Breast epithelium (tissue), 4 donors: ENCODE measurements at places on chromosomes 3 and 15. TPM values are rescaled to one million over a fixed set of nuclear protein-coding genes. Genes with fewer than 3 reads are reported as not detected.
A peak's percentile ranks its signal among the peaks of the same experiment; 100 is the strongest.

- DNase-seq = no peak
- no peaks in the 10 kb centered on the region for H3K27me3 ChIP-seq
- no peaks in the 10 kb centered on the region for H3K4me1 ChIP-seq
- H3K27ac ChIP-seq = no peak overlapping the region
Observed at GRCh38 chr3:88219138-88219792, 69.5 kb downstream of the C3orf38 start.

GRCh38 chr3:161236240-161236639 lies 15.1 kb downstream of the NMD3 start:
- H3K27me3 ChIP-seq = no peaks in the 10 kb centered on the region
- H3K4me3 ChIP-seq = no peak overlapping the region
- no peaks in the 10 kb centered on the region for H3K36me3 ChIP-seq
- DNase-seq = no peak
- H3K4me1 ChIP-seq = no peaks in the 10 kb centered on the region

DNA sequence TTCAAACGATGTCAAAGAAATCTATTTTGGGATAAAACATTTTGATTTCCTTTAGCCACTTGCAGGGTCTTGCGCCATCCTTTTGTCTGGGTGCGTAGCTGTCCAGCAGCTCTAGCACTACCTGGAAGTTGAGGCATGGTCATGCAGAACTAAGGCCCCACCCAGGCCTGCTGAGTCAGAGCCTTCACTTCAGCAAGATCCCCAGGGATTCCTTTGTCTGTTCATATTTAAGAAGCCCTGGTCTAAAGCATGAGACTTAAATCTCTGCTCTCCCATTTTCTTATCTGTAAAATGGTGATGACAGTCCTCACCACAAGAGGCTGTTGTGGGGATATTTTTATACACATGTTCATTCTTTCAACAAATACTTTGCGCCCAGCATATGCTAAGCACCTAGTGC lies 99.0 kb upstream of the CTDSPL start:
- no peaks in the 10 kb centered on the region for H3K4me1 ChIP-seq
- no peaks in the 10 kb centered on the region for H3K27me3 ChIP-seq
- no peak for DNase-seq
- no peak overlapping the region for H3K4me3 ChIP-seq

DNA sequence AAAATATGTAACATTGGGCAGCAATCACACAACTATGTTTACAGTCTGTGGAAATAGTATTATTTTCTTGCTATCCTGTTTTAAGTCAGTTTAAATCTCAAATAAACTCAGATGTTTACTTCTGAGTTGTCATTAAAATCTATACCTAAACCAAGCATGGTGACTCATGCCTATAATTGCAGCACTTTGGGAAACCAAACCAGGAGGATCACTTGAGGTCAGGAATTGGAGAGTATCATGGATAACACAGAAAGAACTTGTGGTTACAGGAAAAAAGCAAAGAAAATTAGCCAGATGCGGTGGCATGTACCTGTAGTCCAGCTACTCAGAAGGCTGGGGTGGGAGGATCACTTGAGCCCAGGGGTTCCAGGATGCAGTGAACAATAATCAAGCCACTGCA lies 631.6 kb upstream of the EPHA6 start:
- H3K36me3 ChIP-seq = no peaks in the 10 kb centered on the region
- H3K27ac ChIP-seq = no peak overlapping the region
- DNase-seq = no peak
- H3K4me1 ChIP-seq = no peaks in the 10 kb centered on the region

DNA sequence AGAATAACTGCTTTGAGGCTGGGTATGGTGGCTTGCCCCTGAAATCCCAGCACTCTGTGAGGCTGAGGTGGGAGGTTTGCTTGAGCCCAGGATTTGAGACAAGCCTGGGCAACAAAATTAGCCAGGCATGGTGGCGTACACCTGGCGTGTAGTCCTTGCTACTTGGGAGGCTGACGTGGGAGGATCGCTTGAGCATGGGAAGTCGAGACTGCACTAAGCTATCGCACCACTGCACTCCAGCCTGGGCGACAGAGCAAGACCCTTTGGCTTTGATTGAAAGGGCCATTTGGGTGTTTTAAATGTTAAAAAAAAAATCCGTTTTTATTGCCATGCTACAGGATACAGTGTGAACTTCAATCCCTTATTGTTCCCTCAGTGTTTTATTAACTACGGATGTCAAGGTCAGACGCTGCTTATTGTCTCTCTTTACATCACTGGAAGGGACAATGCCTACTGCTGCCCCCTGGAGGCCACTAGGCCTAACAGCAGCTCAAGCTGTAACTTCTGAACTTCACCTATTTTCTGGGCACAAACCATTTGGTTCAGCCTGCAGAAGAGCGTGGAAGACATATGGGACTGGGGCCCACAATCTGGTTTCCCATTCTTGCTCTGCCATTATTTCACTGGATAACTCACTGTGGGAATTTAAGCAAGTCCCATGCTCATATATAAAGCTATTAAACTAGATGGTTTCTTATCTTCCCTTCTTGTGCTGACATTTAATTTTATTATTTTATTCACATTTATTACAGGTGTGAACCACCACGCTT lies 15.3 kb upstream of the IREB2 start:
- H3K27ac ChIP-seq = no peak overlapping the region
- DNase-seq = peak; percentile 63
- H3K4me1 ChIP-seq = no peaks in the 10 kb centered on the region
- H3K4me3 ChIP-seq = no peak overlapping the region
- no peaks in the 10 kb centered on the region for H3K27me3 ChIP-seq
- H3K36me3 ChIP-seq = no peaks in the 10 kb centered on the region

- peaks cover 7% of the 10 kb centered on the region for H3K4me1 ChIP-seq
- H3K27me3 ChIP-seq = no peaks in the 10 kb centered on the region
- H3K36me3 ChIP-seq = no peaks in the 10 kb centered on the region
- H3K4me3 ChIP-seq = peak overlapping the region; percentile 56
Observed at GRCh38 chr3:195907684-195907933, 742 bp downstream of the TNK2 start.

Gene ITIH1
- total RNA-seq = not detected

DNA sequence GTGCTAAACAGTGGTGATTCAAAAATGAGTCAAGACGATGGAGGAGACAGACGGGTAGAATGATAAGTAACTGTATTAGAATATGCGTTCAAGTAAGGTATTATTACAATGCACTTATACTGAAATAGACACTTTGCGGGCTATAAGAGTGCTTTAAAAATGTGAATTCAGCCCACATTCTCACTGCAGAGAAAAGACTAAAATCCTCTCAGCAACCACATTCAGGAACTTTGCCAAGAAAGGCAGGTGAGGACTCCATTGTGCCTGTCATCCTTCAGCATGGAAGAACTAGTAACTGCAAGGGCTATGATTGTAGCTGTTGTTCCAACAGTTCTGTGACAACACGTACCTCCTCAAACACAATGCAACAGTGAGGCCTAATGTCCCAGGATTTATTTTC lies 272.0 kb downstream of the RORA start:
- H3K36me3 ChIP-seq = no peaks in the 10 kb centered on the region
- peaks cover 3% of the 10 kb centered on the region for H3K4me1 ChIP-seq

DNA sequence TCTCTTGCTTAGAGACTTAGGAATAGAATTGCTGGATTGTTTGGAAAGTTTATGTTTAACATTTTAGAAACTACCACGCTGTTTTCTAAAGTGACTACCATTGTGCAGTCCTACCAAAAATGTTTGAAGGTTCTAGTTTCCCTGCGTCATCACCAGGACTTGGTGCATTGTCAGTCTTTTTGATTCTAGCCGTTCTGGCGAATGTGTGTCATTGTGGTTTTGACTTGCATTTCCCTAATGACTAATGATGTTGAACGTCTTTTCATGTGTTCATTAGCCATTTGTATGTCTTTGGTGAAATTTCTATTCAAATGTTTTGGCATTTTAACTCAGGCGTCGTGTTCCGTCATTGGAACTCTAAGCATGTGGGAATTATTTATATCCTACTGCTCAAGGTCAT lies 58.0 kb downstream of the CHD2 start:
- H3K27ac ChIP-seq = no peak overlapping the region
- H3K36me3 ChIP-seq = peaks cover 28% of the 10 kb centered on the region
- no peaks in the 10 kb centered on the region for H3K4me1 ChIP-seq
- H3K4me3 ChIP-seq = no peak overlapping the region
- no peaks in the 10 kb centered on the region for H3K27me3 ChIP-seq
- DNase-seq = no peak

Gene ATP13A5
- not detected for total RNA-seq

- H3K4me1 ChIP-seq = no peaks in the 10 kb centered on the region
- no peak overlapping the region for H3K4me3 ChIP-seq
- no peak for DNase-seq
- no peaks in the 10 kb centered on the region for H3K36me3 ChIP-seq
Observed at GRCh38 chr15:101100593-101101442, 151.0 kb downstream of the CHSY1 start.

DNA sequence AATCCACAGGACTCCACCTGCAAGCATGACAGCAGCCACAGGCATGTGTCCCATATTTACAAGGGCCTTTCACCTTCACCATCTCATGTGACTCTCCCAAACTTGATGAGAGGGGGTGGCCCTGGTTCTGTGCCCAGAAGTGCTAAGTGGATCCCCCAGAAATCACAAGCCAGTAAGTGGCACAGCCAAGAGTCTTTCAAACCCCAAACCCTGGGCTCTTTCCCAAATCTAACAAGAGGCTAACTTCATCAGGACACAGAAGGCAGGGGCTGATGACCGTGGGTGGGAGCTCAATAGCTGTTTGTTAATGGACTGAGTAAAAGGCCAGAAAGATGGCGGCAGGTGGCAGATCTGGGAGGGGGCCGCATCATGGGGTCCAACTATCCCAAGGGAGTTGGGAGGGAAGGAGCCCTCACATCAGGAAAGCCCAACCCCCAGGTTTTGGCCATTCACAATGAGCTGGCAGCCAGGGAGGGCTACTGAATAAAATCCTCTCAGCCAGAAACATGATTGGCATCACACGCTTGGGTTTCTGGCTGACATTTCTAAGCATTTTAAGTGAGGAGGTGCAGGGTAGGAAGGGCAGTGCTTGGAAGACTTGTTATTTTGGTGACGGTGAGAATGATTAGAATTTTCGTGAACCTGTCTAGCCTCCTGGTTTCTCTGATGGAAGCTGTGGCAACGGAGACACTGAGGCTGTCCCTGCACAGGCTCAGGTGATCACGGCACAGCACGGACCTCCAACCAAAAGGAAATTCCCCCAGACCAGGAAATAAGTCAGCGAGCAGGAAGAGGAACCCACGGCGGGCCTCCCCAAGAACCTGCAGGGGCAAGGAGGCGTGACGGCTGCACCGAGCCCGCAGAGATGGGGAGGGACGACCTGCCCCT lies 109.3 kb downstream of the OXNAD1 start:
- H3K27ac ChIP-seq = no peak overlapping the region
- no peak for DNase-seq
- H3K4me3 ChIP-seq = no peak overlapping the region
- H3K36me3 ChIP-seq = no peaks in the 10 kb centered on the region
- H3K27me3 ChIP-seq = no peaks in the 10 kb centered on the region

Gene GOLGA6B
- total RNA-seq = not detected

GRCh38 chr3:163450698-163451097 lies 1627.6 kb downstream of the SI start:
- DNase-seq = no peak
- H3K4me3 ChIP-seq = no peak overlapping the region
- no peaks in the 10 kb centered on the region for H3K4me1 ChIP-seq
- H3K36me3 ChIP-seq = no peaks in the 10 kb centered on the region
- no peak overlapping the region for H3K27ac ChIP-seq
- H3K27me3 ChIP-seq = no peaks in the 10 kb centered on the region

DNA sequence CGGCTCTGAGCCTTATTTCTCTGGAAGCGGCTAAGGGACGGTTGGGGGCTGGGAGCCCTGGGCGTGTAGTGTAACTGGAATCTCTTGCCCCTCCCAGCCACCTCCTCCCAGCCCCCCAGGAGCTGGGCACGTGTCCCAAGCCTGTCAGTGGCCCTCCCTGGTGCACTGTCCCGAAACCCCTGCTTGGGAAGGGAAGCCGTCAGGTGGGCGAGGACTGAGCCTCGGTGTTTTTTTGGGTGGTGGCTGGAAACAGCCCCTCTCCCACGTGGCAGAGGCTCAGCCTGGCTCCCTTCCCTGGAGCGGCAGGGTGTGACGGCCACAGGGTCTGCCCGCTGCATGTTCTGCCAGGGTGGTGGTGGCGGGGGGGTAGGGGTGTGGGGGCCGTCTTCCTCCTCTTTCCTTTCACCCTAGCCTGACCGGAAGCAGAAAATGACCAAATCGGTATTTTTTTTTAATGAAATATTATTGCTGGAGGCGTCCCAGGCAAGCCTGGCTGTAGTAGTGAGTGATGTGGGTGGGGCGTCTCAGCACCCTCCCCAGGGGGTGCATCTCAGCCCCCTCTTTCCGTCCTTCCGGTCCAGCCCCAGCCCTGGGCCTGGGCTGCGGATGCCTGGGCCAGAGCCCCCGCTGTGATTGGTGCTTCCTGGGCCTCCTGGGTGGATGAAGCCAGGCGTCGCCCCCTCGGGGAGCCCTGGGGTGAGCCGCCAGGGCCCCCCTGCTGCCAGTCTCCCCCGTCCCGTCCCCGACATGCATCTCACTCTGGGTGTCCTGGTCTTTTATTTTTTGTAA lies 58.8 kb upstream of the GOLGA8A start:
- no peaks in the 10 kb centered on the region for H3K36me3 ChIP-seq
- no peaks in the 10 kb centered on the region for H3K4me1 ChIP-seq
- no peak for DNase-seq
- H3K27ac ChIP-seq = no peak overlapping the region
- peak overlapping the region; percentile 25 for H3K4me3 ChIP-seq

DNA sequence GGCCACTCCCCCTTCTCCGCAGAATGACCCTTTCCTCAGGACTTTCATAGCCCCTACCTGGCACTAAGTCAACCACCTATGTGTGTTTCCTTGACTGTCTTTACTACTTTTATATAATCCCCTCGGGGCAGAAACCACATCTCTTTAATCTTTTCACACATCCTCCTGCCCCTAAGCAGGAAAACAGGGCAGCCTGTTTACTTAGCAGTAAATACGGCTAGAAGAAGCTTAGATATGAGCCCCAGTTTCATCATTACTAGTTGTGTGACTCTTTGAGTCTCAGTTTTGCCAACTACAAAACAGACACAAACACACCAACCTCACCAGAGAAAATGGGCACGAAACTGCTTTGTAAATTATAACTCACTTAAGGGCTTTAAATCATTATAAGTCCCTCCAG lies 98.3 kb downstream of the CYP19A1 start:
- H3K27me3 ChIP-seq = no peaks in the 10 kb centered on the region
- no peak overlapping the region for H3K27ac ChIP-seq
- no peaks in the 10 kb centered on the region for H3K4me1 ChIP-seq
- H3K4me3 ChIP-seq = no peak overlapping the region
